SHP77 (cell line): ENCODE measurements at places on chromosomes 5 and 9.

- no peak for DNase-seq
Measured at GRCh38 chr5:52682492-52682891, 105.2 kb upstream of the ITGA1 start.

DNA sequence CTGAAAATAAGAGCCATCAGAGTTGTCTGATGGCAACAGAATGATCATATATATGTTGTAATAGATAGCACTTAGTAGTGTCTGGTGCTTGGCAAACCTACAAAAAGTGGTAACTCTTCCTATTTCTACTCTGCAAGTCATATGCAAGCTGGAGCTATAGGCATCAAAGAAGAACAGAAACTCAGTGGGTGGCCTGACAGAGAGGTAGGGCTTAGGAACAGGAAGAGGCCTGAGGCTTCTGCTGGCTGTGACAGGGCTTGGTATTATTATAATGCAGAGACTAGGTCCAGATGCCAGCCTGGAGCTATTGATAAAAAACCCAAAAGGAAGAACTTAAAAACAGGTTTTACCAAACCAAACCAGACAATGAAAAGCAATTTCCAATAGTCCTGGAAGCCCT lies 4.4 kb upstream of the DIAPH1 start:
- no peak for DNase-seq

DNA sequence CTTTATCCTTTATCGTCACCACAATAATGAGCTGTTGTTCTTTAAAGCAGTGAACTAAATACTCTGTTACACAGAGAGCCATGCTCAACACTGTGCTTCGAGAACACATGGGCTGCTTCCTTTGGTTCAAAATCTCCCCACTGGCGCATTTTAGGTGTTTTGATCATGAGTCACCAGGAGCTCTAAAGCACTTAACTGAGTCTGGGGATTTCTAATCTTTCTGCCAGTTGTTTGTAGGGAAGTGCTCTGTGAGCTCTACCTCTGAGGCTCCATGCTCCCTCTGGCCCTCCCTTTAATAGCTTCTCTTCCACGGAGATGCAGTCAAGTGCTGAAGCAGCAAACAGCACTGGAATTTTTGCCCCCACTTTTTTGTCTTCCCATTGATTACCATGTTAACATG lies 17.0 kb downstream of the ERAP2 start:
- DNase-seq: no peak

- peak; percentile 57 for DNase-seq
Measured at GRCh38 chr9:134252084-134252830, 74.0 kb upstream of the RXRA start.

DNA sequence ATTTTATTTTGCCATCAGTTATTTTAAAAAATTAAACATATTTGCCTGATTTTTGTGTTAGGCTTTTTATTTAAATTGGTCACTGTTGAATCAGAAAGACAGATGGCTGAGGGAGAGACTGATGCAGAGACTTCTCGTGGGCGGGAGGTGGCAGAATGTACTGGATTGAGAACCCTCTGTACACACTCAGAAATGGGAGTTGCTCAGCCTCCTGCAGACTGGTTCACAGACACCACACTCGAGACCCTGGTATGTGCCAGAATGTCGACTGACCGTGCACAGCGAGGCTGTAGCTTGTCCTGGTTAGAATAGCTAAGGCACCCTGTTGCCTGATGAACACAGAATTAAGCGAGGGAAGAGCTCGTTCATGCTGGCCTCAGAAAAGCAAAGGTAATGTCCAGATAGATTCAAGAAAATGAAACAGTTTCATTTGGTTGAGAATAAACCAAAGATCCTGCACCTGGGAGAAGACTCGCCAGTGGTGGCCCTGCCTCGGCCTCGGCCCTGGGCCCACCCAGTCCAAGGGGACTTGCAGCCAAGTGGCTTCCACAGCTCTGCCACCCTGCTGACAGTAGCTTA lies 71.3 kb upstream of the OTULINL start:
- DNase-seq: no peak

- DNase-seq: no peak
Measured at GRCh38 chr9:130347931-130348330, 82.4 kb downstream of the HMCN2 start.

DNA sequence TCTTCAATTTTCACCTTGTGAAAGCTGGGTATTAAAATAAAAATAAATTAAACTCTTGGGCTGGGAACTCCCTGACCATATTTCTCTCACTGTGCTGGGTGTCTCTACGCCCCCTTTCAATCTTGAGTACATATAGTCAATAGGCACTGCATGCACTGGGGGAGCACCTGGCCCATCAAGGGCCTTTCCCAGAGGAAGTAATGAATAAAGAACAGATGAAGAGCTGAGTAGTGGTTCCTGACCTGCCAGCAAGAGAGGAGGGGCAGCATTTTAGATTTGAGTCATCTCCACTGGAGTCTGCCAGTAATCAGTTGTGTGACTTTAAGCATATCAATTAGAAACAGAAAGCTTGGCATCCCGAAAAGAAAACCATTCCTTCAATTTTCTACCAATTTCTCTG lies 6.2 kb downstream of the MAPKAP1 start:
- DNase-seq: no peak

DNA sequence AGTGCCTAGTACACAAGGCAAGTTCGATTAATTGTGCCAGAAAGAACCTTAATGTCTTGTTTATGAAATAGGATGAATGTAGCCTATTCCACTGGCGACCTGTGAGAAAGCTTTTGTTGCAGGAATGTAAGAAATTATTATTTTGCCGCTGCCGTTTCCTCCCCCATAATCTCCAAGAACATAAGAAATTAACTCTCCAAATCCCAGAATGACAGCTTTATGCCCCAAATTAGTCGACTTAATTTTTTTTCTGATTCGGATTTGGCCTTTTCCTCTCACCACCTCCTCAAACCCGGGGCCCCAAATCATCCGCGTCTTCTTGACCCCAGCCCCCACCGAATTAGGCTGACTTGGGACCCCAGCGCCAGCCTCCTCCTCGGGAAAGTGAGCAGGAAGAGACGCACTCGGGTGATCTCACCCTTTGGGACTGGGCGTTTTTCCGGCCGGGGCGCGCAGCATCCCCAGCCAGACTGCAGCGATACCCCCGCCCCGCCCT lies 682 bp upstream of the SPTAN1 start:
- DNase-seq: no peak
